Foreskin fibroblast (primary cell): ENCODE measurements at places on chromosomes 5 and 9.

DNA sequence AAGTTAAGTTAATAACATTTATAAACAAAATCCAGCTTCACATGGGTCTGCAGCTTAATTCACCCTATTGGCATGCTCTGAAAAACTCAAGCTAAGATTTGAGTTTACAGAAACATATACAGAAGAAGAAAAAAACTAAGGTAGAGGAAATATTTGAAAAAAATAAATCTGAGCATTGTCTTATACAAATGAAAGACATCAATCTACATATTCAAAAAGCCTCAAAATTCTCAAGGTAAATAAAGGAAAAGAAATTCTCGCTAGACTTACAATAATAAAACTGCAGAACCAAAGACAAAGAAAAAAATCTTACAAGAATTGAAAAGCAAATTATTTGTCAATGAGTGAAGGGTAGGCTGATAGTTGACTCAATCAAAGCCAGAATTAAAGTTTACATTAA lies 493.4 kb downstream of the CETN3 start:
- no peak for DNase-seq

GRCh38 chr5:14752497-14753071 lies 88.1 kb downstream of the OTULIN start:
- no peak for DNase-seq

DNA sequence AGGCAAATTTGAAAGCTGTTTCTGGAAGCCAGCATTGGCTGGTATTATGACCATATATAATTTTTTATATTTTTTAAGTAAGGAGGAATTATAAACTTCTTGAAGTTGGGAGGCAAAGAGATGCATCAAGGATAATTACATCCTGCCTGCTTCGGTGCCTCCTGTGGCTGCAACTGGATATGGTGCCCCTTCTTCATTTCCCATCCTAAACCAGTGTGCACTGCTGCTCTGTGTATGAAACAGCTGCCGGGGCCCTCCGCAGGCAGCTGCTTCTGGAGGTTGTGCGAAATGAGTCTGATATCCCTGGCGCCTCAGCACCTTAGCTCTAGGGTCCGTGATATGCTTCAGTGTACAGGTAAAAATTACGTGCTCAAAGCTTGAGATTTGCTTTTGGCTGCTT lies 304.2 kb downstream of the ENC1 start:
- DNase-seq: peak; percentile 8

DNA sequence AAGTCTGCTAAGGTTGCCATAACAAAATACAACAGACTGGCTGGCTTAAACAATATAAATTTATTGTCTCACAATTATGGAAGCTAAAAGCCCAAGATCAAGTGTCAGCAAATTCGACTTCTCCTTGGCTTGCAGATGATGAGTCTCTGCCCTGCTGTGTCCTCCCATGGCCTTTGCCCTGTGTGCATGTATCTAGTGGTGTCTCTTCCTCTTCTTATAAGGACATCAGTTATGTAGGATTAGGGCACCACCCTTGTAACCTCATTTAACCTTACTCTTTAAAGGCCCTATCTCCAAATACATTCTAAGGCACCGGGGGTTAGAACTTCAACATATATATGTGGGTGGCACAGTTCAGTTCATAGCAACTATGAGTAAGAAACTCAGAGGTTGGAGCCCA lies 157.9 kb upstream of the RASA1 start:
- no peak for DNase-seq

DNA sequence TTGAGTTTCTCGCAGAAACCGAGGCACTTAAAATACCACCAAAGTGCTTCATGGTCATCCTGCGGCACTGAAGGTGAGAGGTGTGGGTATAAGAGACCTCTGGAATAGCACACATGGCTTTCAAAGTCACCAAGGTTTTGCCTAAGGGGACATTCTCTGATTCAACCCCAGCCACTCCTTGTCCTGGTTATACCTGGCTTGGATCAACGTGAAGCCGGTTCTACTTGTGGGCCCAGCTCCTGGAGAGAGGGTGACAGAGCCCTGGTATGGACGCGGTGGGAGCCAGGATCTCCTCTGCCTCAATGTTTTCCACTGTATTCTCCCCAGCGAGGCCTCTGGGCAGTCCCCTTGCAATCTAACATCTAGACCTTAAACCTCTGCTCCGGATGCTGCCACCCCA lies 132.0 kb downstream of the FSTL4 start:
- DNase-seq: no peak

- DNase-seq: no peak
Observed at GRCh38 chr5:116415182-116415581, 159.4 kb downstream of the SEMA6A start.

DNA sequence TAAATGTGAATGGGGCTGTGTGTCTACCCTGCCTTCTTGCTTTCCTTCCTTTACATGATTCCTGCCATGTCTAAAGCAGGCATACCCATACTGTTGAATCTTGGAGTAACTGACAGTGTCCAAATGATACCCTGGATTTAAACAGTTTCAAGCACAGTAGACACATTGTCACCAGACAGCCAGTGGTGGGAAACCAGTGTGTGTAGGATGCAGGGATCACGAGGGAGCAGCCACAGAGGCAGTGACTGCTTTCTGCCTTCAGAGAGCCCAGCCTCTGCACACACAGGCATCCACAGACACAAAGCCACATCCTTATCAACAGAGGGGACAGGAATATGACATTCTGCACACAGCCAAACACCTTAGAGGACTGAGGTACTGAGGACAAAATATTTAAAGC lies 184.2 kb upstream of the TBCA start:
- DNase-seq: no peak

- DNase-seq: no peak
Observed at GRCh38 chr9:12424243-12424642, 268.9 kb upstream of the TYRP1 start.

GRCh38 chr9:136587145-136587943 lies 41.5 kb upstream of the NOTCH1 start:
- DNase-seq: peak; percentile 85

DNA sequence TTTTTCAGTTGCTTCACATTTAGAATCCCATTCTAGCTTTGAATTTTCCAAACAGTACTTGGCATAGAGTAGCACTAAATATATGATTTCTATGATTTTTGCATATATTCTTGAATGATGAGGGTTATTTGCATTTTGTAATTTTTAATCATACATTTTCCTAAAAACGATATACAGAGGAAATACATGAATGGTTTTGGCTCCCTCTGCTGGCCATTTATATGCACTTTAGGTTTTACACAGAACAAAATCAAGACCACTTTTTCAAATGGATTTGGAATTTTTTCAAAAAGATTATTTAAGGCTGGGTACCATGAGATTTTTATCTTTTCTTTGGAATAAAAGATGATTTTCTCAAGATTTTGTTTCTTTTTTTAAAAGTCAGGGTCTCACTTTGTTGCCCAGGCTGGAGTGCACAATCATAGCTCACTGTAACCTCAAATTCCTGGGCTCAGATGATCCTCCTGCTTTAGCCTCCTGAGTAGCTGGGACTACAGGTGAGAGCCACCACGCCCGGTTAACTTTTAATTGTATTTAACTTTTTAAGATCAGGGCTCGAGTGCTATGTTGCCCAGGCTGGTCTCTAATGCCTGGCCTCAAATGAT lies 16.7 kb upstream of the COMMD10 start:
- DNase-seq: peak; percentile 45

DNA sequence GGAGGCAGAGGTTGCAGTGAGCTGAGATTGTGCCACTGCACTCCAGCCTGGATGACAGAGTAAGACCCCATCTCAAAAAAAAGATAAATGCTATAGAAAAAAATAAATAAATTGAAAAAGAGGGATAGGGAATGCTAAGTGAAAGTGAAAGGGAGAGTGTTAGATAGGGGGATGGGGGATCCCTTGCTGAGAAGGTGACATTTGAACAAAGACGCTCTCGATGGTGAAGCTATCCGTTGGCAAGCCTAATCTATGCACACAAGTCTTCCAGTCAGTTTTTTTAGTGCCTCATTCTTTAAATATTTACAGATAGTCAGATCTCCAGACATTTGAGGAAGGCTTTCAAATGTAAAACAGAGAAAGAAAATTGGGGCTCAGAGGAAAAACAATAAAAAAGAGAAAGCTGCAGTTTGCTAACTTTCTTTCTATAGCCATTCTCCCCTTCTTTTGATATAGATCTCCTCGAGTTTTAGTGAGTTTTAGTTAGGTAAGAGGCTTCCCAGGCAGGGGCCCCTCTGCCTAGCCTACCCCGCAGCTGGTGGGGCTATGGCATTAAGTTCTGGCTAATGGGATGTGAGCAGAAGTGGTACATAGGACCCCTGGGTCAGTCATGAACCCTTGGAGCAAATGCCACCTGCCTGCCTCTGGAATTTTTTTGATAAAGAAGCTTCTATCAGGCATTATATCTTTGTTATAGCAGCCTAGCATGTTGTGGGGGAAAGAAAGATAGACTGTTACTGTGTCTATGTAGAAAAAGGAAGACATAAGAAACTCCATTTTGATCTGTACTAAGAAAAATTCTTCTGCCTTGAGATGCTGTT lies 12.0 kb downstream of the GLRX start:
- DNase-seq: no peak

DNA sequence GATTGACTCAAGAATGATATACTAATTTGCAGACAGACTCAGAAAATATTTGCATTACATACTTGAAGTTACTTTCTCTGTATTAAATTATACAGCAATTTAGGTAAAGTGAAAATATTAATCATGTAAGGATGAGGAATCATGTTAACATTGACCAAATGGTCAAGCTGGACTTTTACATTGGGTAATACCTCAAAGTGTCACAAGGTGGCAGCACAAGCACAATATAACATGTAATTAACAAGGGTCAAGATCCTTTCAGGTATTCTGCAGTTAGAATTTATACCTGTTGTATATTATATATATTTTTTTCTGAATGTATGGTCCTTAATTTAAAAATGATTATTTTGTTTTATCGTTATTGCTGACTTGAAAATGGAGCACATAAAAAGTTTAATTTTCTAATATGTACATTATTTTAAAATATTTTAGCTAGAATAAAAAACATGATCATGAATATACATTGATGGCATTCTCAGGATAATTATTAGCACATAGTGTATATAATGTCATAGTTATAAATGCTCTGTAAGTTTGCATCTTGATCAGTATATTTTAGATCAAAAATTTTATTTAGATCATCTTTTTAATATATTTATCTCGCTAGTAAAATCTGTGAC lies 8.6 kb downstream of the HAPLN1 start:
- DNase-seq: peak; percentile 62

DNA sequence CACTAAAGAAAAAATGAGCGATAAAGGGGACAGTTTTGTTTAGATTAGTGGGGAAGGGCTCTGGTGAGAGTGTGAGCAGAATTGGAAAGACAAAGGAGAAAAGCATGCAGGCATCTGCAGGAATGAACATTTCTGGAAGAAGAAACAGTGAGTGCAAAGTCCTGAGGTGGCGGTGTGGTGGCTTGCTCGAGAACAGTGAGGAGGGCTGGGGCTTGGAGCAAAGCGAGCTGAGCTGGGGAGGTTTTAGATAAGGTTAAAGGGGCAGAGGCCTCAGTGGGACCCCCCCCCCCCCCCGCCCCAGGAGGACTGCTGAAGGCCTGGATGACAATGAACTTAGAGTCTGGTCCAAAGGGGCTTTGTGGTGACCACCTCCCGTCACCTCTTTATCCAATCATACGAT lies 202.7 kb upstream of the MVB12B start:
- DNase-seq: no peak

DNA sequence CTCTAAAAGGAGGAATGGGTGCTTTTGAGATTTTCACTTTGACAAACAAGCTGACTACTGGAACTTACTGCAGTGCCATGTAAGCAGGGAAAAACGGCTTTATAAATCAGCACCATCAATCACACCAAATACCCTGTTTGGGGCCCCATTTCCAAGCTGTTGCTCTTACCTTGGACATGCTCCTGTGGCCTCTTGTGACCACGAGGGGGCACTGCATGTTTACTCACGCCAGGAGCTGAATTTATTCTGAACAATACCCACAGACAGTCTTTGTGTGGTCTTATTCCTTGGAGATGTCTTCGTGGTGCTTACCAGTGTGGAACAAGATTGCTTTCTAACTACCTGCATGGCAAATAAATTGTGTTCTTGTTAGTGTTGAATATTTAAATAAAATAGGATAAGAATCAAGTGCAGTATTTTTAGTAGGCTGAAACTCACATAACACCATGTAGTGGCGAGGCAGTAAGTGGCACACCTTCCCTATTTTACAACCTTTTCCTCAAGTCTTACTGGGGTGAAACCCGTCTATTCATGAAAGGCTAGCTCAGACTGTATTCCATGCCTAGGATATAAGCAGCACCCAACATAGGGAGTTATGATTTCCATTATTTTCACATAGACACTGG lies 155.5 kb upstream of the NMUR2 start:
- peak; percentile 55 for DNase-seq

GRCh38 chr9:36940881-36941280 lies 93.2 kb downstream of the PAX5 start:
- DNase-seq: no peak

- DNase-seq: peak; percentile 79
Observed at GRCh38 chr9:79809931-79810330, 238.2 kb downstream of the TLE4 start.

GRCh38 chr9:72462340-72462739 lies 59.1 kb upstream of the TMC1 start:
- no peak for DNase-seq

GRCh38 chr5:132489051-132489770 lies 1.4 kb downstream of the IRF1 start:
- DNase-seq: no peak

GRCh38 chr5:7078101-7078500 lies 317.8 kb upstream of the ADCY2 start:
- no peak for DNase-seq

DNA sequence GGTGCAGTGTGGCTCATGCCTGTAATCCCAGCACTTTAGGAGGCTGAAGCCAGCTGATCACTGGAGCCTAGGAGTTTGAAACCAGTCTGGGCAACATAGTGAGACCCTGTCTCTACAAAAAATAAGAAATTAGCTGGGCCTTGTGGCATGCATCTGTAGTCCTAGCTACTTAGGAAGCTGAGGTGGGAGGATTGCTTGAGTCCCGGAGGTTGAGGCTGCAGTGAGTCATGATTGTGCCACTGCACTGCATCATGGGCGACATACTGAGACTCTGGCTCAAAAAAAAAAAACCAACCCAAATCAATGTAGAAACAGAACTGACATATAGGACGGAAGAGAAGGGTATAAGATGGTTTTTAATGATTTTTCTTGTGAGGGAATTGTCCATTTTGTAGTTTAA lies 27.7 kb downstream of the G3BP1 start:
- no peak for DNase-seq

GRCh38 chr9:92155221-92155620 lies 40.0 kb upstream of the SPTLC1 start:
- no peak for DNase-seq

DNA sequence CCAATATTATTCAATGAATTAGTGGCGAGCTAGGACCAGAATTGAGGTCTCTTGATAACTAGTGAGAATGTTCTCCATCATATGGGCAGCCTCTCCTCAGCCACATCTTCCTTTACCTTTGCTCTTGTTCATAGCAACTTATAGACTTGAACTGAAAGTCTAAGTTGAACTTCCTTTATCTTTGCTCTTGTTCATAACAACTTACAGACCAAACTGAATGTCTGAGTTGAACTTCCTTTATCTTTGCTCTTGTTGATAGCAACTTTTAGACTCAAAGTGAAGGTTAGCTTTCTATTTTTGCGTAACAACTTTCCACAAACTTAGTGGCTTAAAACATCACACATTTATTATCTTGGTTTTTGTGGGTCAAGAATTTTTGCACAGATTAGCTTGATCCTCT lies 146.4 kb upstream of the C9orf72 start:
- DNase-seq: no peak

- DNase-seq: no peak
Observed at GRCh38 chr5:157160001-157160400, 6.1 kb downstream of the GARIN3 start.
